ENCODE measurements at places on chromosomes 16 and 17.

DNA sequence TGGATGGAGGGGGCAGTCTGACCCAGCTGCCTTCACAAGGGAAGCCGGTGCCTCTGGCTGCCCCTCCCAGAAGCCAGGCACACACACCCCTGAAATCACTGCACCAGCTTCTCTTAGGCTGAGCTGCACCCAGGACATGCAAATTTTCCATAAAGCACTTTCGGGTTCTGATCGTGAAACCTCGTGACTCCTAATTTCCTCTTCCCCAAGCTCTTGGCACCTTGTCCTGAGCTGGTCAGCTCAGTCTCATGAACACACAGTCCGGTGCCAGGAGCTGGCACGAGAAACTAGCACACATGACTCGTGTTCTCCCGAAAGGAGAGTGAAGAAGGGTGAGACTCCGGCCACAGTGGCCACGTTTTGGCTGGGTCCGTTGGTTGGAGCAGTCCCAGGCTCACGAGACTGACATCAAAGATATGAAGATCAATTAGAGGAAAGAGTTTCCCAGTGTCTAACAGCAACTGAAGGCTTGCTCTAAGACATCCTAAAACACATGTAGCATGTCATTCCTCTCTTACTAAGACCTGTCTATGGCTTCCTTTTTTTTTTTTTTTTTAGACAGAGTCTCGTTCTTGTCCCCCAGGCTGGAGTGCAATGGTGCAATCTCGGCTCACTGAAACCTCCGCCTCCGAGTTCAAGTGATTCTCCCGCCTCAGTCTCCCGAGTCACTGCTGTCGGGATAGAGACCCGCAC lies 9.2 kb upstream of the ABR start:
- DNase-seq: no peak

GRCh38 chr16:9443864-9444263 lies 352.4 kb downstream of the HAPSTR1 start:
- no peak for DNase-seq

DNA sequence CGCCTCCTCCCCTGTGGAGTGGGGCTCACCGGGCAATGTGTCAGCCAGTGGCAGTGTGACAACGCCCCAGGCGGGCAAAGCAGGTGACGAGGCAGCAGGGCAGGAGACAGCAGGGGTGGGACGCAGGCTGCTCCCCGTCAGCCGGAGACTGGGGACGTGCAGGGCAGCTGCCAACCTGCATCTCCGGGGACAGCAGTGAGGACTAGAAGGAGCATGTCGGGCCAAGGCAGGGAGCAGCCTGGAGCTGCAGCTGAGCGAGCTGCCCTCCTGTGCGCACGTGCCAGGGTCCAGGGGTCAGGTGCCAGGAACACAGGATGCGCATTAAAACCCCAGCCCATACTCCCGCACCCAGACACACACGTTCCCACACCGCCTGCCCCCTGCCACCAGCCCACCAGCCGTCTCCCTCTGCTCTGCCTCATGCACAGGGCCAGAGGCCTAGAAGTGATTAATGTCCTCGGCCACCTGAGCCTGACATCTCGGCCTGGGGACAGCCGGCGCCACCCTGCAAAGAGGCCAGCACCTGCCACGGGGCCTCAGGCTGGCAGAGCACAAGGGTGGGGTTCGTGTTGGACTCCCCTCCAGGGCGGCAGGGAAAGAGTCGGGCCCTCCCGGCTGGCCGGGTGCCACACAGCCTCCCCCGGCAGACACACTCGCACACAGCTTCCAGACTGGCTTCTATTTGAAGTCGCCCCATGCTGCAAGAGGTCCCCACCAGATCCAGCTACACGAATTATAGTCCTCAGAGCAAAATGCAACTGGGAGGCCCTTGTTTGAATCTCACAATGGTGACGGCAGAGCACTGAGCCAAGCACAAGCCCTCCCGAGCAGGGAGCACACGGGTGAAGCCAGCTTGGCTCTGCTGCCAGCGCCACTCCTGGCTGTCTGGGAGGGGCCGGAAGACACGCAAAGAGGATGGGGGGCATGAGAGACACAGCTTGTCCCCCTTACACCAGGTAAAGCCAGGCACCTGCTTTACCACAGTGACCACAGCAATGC lies 90.4 kb downstream of the RBFOX3 start:
- DNase-seq: no peak

DNA sequence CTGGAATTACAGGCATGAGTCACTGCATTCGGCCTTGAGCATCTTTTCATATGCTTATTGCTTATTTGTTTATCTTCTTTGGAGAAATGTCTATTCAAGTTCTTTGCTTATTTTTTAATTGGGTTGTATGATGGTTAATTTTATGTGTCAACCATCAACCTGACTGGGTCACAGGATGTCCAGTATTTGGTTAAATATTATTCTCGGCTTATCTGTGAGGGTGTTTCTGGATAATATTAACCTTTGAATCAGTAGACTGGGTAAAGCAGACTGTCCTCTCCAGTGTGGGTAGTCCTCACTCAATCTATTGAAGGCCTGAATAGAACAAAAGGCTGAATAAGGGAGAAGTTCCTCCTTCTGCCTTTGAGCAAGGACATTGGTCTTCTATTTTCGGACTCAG lies 142.0 kb downstream of the SSH2 start:
- DNase-seq: no peak

DNA sequence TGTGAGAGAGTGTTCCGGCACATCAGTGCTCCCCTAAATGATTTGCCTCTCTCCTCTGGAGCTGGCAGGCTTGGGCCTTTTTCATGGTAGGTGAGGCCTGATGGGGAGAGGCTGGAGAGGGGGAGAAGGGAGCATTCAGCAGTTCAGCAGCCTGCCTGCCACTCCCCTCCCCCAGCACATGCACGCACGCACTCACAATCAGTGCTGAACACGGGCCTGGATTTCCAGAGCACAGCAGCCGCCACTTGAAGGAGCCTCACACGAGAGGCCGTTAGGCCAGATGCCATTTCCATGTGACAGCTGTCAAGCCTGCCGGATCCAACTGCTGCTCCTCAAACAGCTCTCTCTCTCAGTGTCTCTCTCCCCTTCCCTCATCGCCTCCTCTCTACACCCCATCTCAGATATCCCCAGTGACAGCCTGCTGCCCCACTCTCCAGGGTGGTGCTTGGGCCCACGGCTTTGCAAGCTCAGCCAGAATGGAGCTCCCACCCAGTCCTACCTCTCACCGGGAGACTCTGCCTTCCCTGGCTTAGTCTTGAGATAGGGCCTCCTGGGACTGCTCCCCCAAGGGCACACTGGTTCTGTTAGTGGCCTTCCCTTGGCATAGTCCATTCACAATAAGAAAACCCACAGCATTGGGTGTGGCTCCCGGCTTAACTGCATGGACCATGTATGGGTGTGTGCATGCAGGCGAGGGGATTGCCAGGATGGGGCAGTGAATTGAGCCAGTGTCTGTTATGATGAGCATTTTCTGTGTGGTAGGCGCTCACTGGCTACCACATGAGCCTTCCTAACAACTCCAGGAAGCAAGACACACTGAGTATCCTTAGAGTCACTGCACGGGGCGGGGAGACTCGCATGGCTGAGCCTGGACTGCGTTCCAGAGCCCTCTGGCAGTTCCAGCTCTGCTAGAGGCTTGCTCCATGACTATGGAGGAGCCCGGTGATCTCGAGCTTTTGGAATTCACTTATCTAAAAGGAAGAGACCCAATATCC lies 226.2 kb downstream of the CCDC182 start:
- no peak for DNase-seq

DNA sequence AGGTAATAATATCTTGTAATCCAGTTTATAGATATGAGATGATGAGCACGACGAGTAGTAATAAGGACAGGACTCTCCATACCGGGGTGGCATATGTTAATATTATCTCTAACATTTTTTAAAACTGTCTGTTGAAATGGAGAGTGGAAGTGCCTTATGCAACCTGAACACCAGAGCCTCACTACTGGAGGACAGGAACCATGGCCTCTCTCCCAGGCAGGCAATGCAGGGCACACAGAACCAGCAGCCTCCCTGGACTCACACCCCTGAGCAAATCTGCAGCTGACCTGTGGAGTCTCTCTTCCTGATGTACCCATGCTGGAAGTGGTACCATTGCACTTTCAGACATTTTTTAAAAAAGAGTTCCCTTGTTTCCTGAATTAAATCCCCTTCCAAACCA lies 55.2 kb upstream of the ERN1 start:
- DNase-seq: no peak

- no peak for DNase-seq
Observed at GRCh38 chr16:54176376-54176901, 110.1 kb downstream of the IRX3 start.

GRCh38 chr16:57979006-57979585 lies 8.2 kb upstream of the CNGB1 start:
- no peak for DNase-seq
